ENCODE measurements at places on chromosomes 2 and 18.

- DNase-seq: no peak
These were observed 492 bp downstream of the KIF5C start for GRCh38 chr2:148875387-148876051.

- no peak for DNase-seq
These were observed 721 bp downstream of the FHOD3 start for GRCh38 chr18:36298126-36298741.

DNA sequence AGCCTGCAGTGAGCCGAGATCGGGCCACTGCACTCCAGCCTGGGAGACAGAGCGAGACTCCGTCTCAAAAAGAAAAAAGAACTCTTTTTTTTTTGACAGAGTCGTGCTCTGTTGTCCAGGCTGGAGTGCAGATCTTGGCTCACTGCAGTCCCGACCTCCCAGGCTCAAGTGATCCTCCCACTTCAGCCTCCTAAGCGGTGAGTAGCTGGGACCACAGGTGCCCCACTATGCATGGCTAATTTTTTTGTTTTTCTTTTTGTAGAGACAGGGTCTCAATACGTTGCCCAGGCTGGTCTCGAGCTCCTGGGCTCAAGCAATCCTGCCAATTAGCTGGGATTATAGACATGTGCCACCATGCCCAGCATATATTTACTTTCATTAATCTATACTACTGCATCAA is 12.5 kb upstream of the INO80D start:
- DNase-seq: no peak

DNA sequence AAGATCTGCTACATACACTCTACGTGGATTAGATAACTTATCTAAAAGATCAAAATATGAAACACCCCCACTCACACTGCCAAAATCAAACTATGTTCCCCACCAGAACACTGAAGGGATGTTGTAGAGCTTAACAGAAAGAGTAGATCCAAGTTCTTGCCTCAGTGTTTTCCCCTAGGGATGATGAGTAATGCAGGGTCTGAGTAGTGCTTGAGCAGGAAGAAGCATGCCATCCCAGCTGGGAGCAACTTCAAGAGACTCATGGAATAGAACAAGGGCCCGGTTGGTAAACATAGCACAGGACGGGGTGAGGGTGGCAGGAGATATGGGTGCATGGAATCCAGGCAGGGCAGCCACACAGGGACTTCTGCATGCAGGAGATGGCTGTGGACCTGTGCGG is 74.3 kb downstream of the SNTG2 start:
- no peak for DNase-seq

- DNase-seq: no peak
These were observed 97.3 kb upstream of the CHAC2 start for GRCh38 chr2:53670331-53670730.

GRCh38 chr18:23932385-23933067 is 82.0 kb upstream of the TTC39C start:
- DNase-seq: no peak

- DNase-seq: no peak
These were observed 11.3 kb downstream of the MLPH start for GRCh38 chr2:237498341-237498740.

DNA sequence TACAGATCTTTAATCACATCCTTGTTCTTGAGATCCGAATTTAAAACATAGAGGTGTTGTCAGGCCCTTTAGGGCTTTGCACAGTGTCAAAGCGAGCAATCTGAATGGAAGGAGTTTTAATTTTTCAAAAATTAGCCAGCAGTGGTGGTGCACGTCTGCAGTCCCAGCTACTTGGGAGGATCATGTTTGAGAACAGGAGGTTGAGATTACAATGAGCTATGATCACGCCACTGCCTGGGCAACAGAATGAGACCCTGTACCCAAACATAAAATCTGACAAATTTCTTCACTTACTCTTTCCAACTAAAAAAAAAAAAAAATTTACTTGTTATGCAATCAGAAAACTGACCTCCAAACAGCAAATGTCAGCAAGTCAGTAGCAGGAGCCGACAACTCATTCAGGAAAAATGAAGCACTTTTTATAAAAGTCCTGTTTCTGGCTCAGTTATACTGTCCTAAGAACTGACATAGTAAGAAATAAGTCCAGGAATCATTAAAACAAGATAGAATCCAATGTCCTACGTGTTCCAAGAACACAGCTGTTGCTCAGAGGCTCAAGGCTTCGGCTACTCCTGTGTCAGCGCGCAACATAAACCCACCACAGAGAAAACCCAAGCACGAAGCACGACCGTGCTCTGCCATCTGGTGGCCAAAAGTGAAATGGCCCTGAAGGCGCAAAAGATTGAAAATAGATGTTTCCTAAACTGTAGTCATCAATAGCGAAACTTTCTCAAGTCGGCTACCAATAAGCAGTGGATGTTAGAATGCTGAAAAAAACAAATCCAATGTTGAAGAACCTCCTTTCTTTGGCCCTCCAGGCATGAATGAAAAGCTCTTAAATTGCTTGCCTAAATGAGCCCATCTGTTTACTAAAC is 138.1 kb downstream of the INO80D start:
- peak; percentile 25 for DNase-seq

GRCh38 chr18:69599377-69599776 is 198.7 kb downstream of the DOK6 start:
- DNase-seq: no peak

DNA sequence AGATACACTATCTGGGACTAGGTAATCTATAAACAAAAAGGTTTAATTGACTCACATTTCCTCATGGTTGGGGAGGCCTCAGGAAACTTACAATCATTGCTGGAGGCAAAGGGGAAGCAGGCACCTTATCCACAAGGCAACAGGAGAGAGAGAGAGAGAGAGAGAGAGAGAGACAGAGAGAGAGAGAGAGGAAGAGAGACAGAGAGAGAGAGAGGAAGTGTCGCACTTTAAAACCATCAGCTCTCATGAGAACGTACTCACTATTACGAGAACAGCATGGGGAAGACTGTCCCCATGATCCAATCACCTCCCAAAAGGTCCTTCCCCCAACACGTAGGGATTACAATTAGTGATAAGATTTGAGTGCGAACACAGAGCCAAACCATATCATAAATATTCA is 253.5 kb upstream of the TRIB2 start:
- no peak for DNase-seq

- DNase-seq: no peak
These were observed 94.0 kb upstream of the ACVR1C start for GRCh38 chr2:157722580-157723234.

DNA sequence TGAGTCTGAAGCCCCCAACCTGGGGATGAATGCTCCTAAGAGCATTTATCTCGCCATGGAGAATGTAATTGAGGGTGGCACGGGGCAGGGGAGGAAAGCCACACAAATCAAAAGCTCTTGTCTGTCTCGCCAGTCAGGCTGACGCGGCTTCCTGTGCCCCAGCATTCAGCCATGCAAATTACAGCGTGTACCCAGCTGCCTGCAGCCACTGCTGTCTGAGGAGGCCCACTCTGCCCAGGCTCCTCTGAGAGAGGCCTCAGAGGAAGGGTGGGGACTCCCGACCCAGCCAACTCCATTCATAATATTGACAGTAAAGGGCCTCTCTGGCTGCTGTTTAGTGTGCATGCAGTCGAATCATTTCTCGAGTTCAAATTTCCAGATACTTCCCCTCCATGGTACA is 22.0 kb downstream of the SMAD7 start:
- peak; percentile 64 for DNase-seq

GRCh38 chr2:160174322-160174721 is 25.8 kb downstream of the ITGB6 start:
- DNase-seq: no peak

DNA sequence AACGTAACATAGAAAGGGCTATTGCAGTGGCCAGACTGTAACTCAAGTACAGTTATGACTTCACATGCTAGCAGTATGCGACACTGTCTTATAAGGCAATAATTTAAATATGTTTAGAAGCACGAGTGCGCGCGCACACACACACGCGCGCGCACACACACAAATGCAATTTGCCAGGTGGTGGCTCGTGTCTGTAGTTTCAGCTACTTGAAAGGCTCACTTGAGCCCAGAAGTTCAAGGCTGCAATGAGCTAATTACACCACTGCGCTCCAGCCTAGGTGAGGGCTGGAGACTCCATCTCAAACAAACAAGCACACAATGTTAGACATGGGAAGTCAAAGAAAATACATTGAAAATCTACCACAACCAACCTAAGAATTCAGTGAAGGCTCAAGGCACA is 103.7 kb downstream of the USP34 start:
- DNase-seq: no peak

- DNase-seq: no peak
These were observed 90.4 kb downstream of the SPTBN1 start for GRCh38 chr2:54546518-54546917.

- no peak for DNase-seq
These were observed 37.2 kb downstream of the KYNU start for GRCh38 chr2:142914507-142915313.

GRCh38 chr18:30682672-30683071 is 359.9 kb downstream of the DSC3 start:
- no peak for DNase-seq

GRCh38 chr2:221176667-221177066 is 395.4 kb downstream of the EPHA4 start:
- DNase-seq: no peak

DNA sequence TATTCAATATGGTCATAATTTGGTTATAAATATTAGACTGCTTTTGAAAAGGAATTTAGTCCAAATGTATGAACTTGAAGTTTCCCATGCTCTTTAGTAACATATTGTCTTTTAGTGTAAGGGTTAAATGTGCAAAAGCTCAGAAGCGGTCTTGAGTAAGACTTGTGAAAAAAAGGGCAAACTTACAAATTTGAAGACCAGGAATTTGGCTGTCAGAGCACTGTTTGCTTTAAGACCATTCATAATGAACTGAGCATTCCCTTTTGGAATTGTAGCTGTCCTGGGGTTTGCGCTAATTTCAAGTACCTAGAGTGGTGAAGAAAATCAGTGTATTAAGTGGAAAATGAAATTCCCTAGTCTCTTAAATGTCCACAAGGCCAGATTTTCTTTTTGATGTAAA is 6.9 kb upstream of the ZEB2 start:
- no peak for DNase-seq

GRCh38 chr2:17353263-17353662 is 165.0 kb downstream of the RAD51AP2 start:
- no peak for DNase-seq

DNA sequence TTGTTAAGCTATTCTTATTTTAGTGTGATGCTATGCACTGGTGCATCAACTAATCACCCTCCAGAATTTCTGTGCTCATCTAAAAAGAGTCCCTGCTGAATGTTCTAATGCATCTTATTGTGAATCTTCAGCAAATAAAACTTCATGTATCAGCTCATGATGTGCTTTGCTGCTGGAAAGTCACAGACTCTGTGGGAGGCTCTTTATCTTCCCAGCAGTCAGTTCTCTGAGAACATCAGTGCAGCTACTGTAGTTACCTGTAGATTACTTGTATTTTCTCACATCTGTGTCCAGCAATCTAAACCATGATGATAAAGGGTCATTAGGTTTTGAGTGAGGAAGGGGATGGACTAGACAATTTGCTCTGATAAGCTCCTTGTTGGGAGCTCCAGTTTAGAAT is 141.6 kb upstream of the SP3 start:
- DNase-seq: no peak

DNA sequence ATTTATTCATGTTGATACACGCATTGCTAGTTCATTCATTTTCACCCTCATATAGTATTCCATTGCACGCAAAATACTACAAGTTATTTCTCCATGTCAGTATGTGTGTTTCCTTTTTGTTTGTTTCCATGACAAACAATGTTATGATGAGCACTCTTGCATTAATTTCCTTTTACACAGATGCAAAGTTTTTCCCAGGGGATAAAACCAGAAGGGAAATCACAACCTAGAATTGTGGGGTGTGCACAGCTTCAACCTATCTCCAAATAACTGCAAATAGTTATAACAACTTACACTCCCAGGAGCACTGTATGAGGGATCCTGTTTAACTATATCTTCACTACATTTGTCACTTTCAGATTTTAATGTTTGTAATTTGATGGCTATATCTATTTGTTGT is 87.1 kb downstream of the ANKRD44 start:
- DNase-seq: no peak

DNA sequence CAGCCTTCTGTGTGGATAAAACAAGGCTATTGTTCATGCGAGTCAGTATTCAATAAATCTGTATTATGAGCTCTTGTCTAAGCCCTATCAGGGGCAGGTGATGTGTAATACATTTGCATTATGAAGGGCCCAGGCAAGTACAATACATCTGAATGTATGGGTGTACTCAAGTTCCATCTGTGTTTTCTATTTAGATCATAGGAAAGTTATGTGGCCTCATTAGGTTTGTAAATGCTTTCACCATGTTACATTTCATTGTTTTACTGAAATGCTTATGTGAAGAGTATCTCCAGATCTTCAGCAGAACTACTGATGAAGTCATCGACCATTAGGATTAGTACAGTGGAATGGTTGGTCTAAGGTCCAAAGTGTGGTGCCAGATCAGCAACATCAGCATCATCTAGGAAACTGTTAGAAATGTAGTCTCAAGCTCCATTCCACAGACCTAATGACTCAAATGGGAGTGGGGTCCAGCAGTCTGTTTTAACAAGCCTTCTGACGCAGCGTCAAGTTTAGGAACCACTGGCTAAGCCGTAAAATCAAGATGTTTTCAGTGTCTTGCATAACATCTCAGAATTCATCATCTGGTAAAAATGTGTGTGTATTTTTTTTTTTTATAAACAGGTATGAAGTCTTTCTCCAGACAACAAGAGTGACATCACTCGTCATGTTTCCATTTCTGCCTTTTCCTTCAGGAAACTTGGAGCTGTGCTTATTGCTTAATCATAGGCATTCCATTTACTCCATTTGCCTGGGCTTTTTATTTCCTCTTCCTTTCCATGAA is 80.5 kb downstream of the LYPD6 start:
- no peak for DNase-seq

DNA sequence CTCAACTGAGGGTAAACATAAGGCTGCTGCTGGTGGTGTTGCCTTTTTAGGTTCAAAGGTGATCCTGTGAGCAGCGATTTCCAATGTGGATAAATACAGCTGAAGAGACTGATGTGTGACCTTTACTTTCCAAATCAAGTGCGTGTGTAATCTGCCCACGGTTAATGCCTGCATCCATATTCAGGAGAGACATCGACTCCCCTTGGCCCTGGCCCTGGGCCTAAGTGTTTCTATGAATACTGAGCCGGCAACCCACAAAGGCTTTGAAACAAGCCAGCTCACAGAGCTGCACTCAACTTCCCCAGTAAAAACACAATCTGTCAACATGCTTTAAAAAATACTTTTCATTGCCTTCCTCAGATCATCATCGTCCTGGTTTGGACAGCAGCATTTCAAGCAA is 1026.6 kb downstream of the TMEM182 start:
- no peak for DNase-seq

DNA sequence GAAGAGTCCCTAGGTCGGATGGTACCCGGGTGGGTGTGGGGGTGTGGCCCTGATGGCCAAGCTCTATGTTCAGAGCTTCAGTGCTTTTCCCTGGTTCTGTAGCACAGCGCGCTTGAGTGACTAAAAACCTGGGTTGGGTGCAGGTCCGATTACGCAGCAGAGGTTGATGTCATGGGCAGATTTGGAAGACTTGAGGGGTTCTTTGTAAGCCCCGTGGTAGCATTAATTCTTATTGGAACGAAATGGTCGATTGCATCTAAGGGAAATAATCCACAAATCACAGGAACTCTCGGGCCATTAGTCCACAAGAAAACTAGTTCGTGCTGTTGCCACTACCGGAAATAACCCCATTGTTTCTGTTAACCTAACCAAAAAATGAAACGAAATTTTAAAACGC is 9.0 kb downstream of the HOXD8 start:
- no peak for DNase-seq
